ENCODE measurements at places on chromosomes 12 and 14.

GRCh38 chr14:76917158-76917596, 91.0 kb downstream of the LRRC74A start:
- DNase-seq = no peak

- no peak for DNase-seq
Measured at GRCh38 chr12:121277374-121277759, 19.1 kb downstream of the CAMKK2 start.

DNA sequence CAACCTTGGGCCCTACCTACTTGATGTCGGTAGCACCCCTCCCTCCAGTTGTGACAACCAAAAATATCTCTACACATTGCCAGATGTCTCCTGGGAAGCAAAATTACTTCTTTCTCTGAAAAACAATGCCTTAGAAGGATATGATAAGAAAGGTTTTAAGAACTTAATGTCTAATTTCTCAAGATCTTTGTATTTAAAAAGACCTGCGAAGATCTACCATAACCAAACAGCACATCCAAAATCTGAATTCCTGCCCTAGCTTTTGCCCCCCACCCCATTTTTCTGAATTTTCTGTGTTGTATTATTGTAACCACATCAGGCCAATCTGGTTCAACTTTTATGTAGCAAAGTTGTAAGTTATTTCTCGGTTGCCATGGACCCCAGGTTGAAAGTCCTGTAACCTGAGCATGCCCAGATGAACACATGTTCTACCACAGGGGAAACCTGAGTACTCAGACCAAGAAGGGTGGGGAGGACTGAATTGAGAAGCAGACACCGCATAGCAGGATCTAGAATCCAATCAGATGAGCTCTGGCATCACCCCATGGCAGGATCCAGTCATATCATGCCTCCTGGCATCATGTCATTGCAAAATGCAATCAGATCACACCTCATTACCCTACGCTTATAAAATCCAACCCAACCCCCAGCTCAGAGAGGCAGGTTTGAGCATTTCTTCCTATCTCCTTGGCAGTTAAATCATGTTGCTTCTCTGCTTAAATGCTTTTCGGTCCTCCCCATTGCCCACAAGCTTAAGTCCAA, 8.7 kb downstream of the TMEM253 start:
- DNase-seq = peak; percentile 54

DNA sequence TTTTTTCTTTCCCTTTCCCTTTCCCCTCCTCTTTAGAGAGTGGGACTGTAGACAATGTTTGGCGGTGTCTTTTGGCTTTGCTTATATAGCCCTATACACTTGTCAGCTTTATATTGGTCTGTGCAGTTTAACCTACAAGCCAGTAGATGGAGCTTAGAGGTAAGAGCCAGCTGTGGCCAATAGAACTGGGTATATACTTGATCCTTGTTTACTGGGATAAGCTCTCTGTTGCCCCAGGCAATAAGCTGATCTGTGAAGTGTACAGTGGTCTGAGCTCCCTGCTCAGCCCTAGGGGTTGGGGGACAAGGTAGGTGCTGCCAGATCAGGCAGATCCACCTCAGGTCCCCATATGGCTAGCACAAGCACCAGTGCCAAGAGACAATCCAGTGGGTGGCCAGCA, 434.1 kb downstream of the NOVA1 start:
- DNase-seq = no peak

DNA sequence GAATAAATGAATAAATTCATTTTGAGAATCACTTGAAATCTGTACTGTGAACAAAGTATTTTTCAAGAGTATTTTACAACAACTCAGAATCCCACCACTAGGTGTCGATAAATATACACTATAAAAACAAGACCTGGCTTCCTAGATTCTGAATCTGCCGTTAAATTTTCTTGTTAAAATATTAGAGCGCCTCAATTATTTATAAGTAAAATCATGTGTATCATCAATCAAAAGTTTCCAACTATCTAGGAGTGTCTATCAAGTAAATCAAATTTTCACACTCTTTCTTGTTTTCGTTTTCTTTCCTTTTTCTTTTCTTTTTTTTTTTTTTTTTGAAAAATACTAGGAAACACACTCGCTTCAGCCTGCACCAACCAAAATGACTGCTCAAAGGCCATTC, 179.2 kb upstream of the DCN start:
- peak; percentile 12 for DNase-seq

DNA sequence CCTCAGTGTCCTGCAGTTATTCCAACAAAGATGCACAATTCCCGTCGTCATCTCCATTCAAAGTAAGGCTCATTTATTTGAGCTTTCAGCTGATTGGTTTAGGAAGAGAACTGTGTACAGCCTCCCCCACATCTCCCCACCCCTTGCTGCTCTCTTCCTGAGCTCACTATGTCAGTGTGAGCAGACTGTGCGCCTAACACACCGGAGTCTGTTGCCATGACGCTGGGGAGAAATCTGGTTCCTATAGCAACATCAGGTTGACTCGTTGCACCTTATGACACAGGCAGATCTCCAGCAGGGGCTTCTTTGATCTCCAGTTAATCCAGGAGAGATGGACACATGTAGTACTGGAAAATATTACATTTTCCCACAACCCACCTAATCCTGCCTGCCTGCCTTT, 319.4 kb downstream of the CACNA1C start:
- no peak for DNase-seq

GRCh38 chr12:47868552-47869031, 36.2 kb downstream of the VDR start:
- peak; percentile 55 for DNase-seq

DNA sequence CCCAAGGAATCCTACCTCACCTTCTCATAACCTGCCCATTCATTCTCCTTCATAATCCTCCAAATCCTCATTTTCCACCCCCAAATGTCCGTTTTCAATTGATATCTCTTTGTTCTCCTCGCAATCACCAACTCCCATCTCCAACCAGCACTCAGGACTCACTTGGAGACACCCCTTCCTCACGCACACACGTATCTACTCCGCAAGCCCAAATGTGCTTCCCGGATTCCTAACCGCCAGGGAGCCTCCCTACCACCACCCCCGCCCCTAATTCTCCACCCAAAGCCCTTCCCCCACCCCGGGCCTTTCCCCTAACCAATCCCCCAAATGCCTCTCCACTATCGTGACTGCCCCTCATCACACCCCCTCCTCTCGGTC, 304 bp downstream of the KCTD10 start:
- DNase-seq = no peak

DNA sequence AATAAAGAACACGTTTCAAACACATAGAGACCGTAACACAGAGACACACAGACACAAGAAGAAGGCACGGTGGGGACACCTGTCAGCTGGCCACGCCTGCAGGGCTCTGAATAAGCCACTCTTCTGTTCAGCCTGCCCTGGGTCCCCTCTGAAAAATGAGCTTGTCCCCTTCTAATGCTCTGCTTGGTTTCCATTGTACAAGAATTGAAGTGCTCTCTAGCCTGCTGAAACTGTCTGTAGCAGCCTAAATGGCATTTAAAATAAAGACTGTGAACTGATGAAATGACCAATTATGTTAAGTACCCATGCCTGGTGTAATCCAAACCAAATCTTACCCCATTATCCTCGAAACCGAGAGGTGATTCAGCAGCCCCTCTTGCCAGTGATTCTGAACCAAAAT, 139.8 kb downstream of the FOXN3 start:
- DNase-seq = no peak

DNA sequence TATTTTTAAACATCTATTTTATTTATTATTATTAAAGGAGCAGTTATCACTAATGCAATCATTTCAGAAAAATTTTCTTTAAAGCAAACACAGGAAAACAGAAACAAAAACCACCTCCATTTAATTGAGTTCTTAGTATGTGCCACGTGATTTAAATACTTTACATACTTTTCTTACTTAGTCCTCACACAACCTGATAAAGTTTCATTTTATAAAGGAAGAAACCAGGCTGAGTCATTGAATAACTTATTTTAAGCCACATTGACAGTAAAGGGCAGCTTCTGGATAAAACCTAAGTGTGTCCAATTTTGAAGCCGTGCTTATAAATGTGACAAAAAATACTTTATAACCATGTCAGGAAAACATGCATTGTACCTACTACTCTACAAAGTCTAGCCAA, 57.1 kb upstream of the PCED1B start:
- no peak for DNase-seq

GRCh38 chr14:98685725-98686124, 586.3 kb downstream of the BCL11B start:
- no peak for DNase-seq

GRCh38 chr12:109479761-109480160, 2.3 kb downstream of the UBE3B start:
- no peak for DNase-seq

GRCh38 chr12:54585243-54585642, 3.2 kb downstream of the PPP1R1A start:
- DNase-seq = no peak

GRCh38 chr12:68375756-68376695, 43.9 kb upstream of the MDM1 start:
- no peak for DNase-seq

DNA sequence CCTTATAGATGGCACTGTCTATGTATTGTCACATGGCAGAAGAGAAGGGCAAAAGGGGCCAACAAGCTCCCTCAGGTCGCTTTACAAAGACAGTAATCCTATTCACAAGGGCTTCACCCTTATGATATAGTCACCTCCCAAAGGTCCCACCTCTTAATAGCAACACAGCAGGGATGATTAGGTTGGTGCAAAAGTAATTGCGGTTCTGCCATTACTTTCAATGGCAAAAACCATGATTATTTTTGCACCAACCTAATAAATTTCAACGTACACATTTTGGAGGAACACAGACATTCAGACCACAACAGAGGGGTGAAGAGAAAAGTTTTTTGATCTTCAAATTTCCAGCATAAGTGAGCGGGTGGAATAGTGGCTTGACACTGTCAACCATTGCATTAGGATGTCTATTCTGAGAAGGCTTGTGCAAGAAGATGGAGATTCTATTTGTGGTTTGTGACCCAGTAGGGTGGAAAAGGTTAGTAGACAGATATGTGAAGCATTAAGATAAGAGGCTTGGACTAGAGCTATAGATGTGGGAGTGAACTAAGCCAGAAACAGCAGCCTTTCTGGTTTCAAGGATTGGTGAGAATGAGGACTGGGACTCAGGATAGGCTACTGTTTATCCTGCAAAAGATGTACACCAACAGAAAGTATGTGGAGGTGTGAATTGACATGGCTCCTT, 75.5 kb upstream of the CPSF6 start:
- no peak for DNase-seq

DNA sequence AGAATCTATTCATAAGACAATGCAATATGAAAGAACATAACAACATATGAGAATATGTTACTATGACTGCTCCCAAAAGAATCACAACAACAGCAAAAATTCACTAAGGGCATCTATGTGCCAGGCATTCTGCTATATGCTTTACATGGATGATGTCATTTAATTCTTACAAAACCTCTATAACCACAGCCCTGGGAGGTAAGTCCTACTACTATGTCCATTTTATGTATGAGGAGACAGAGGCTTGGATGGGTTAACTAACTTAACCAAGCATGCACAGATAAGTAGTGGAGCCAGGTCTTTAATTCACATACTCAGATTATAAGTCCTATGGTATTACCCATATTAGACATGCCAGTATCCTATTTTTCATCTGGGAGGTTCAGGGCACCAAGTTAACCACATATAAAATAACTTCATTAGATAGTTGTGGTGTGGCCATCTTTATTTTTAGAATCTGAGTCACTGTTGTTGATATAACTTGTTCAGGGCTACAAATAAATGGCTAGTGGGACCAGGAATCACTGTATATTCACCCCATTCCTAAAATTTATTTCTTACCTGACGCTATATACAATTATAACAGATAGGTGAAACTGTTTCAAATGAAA, 33.2 kb upstream of the RAD51AP1 start:
- no peak for DNase-seq

GRCh38 chr14:95500201-95500681, 16.2 kb downstream of the SYNE3 start:
- no peak for DNase-seq

- DNase-seq = no peak
Measured at GRCh38 chr12:2646341-2646740, 148.4 kb upstream of the FKBP4 start.

- no peak for DNase-seq
Measured at GRCh38 chr12:67362526-67362925, 93.4 kb downstream of the CAND1 start.

GRCh38 chr12:57456145-57456700, 1.1 kb downstream of the INHBE start:
- peak; percentile 50 for DNase-seq

DNA sequence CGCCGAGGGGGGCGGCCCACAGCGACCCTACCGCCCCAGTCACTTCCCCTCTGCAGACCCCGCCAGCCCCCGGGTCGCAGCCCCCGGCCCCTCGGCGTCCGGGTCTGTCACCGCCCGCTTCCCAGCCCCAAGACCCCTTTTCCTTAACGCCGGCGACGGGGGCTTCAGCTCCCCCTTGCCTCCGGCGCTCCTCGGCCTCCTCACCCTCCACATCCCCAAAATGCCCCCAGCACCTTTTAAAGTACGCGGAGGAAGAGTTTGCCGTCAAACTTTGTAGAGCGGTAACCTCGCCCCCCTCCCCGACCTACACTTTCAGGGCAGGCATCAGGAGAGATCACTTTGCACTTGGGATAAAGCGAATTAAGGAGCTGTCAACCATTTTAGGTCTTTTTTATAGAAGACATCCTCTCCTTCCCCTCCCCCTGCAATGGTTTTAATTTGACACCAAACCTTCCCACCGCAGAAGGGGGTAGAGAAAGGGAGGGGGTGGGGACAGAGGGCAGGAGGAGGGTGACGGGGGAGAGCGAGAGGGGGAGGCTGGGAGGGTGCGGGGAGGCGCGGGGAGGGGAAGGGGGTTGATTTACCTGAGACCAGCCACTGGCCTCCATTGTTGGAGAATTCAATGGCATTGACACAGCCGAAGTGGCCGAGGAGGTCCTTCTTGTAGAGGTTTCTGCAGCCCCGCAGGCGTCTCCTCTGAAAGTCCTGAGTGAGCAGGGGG, 578 bp downstream of the DCAF5 start:
- DNase-seq = peak; percentile 51

DNA sequence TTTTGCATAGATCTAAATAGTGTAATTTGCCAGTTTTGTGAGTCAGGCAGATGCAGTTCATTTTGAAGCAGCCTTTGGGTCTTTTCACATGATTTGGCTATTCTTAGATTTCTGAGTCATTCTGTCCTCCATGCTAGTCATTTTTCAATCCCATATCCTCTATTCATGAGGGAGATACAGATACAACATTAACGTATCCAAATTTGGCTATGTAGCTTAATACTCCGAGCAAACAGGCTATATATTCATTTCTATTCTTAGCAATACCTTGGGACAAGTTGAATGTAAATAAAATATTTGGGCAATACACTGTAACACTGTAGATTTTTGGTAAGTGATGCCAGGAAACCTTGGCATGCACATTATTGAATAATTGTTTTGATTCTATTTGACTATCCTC, 270.7 kb upstream of the PDE3A start:
- peak; percentile 59 for DNase-seq

DNA sequence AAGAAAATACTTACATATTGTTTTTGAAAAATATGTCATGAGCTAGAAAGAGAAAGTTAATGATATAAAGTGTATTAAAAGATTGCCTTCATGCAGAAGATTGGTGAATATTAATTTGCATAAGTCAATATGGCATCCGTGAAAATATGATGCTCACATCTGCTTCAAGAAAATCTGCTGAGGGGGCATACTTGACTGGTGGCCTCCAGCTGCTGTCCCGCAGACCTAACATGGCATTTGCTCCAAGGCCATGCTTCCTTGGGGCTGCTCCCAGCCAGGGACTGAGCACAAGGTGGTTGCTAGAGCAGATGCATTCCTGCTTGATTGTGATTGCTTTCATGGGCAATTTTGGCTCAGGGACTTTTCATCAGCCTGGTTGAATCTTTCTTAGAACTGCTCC, 133.8 kb downstream of the TTC6 start:
- no peak for DNase-seq

- DNase-seq = no peak
Measured at GRCh38 chr12:46946137-46946536, 120.3 kb upstream of the SLC38A4 start.
